GM12865 (cell line): ENCODE measurements at places on chromosomes 13 and 19.

- no peak for DNase-seq
Observed at GRCh38 chr19:45322311-45322710, 364 bp downstream of the CKM start.

DNA sequence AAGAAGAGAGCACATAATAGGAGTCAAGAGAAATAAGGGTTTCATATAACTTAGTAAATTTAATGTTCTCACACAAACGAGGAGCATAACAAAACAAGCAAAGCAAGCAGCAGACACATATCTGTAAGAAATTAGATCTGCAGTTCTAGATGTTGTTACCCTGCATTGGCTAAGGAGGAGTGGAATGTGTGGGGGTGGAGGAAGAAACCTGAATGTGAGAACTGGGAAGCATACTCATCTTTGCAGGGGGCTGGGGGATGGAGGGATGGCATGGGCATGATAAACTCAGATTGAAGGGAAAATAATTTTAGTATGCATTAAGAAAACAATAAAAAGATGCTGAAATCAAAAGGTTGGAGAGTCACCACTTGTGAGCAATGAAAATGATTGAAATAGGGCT, 255.0 kb downstream of the LIG4 start:
- no peak for DNase-seq

GRCh38 chr13:102277286-102277685, 124.6 kb downstream of the FGF14 start:
- DNase-seq, result no peak

DNA sequence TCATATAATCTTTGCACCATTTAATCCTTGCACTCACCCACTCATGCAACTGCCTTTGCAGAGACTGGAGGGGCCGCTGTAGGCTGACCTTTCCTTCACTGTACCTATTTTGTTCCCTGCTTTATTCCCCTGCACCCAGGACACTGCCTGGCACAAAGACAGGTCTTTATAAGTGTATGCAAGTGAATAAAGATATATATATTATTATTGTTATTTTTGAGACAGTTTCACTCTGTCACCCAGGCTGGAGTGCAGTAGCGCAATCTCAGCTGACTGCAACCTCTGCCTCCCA, 3.8 kb downstream of the ALOX5AP start:
- no peak for DNase-seq

GRCh38 chr13:39119422-39119821, 81.2 kb downstream of the NHLRC3 start:
- no peak for DNase-seq

DNA sequence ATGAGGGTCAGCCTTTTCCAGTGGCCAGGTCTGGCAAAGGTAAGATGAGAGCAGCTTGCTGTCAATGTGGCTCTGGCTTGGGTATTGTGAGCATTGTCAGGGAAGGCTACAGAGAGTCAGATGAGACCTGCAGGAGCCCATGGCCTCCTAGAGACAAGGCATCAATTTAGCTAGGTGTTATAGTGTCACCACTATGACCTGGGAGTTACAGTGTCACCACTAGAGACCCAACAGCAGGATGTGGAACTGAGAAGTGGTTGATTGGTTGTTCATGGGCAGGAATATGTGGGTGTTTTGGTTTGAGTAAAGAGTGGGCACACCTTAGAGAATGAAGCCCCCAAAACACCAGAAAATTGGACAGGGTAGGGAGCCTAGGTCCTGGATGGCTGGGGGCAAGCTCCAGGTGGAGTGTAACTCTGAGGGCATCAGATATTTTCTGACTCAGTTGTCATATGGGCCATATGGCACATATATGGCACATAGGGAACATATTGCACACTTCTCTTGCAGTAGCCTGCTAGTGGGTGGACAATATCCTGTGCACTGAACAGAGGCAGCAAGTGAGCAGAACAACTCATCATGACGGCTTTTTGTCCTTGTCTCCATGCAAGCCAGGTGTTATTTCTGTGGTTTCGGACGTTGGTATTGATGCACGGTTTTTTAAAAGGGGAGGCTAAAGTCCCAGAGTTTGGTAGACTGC, 46.3 kb upstream of the CEACAM21 start:
- DNase-seq, result peak; percentile 34

- no peak for DNase-seq
Observed at GRCh38 chr13:23701636-23702035, 131.4 kb downstream of the TNFRSF19 start.

- no peak for DNase-seq
Observed at GRCh38 chr19:18799389-18799970, 8.4 kb upstream of the COMP start.

GRCh38 chr13:40114305-40114896, 458.9 kb downstream of the COG6 start:
- no peak for DNase-seq

DNA sequence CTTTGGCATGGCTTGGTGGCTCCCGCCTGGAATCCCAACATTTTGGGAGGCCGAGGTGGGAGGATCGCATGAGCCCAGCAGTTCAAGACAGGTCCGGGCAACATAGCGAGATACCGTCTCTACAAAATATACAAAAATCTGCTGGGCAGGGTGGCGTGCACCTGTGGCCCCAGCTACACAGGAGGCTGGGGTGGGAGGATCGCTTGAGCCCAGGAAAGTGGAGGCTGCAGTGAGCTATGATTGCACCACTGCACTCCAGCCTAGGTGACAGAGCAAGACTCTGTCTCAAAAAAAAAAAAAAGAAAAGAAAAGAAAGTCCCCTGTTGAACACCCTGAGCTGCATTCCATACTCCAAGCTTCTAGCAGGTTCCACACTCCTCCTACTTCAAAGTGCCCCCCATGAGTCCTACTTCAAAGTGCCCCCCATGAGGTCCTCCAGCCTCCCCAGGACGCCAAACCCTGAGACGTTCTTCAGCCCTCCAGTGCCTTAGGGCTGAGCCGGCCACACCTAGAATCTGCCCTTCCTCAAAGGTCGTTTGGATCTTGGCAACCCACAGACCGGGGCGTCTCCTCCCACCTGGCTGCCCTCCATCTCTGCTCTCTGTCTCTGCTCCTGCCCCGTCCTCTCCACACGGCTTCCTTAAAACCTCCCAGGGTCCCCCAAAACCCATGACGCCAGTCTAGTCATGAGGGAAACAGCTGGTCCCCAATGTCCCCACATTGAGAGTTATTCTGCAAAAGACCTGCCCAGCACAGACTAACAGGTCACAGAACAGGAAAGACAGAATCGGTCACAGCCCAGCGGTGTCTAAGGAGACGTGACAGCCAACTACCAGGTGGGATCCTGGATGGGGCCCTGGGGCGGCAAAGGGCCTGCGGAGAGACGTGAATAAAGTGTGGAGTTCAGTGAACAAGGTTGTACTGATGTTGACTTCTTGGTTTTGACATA, 4.8 kb downstream of the TJP3 start:
- no peak for DNase-seq

DNA sequence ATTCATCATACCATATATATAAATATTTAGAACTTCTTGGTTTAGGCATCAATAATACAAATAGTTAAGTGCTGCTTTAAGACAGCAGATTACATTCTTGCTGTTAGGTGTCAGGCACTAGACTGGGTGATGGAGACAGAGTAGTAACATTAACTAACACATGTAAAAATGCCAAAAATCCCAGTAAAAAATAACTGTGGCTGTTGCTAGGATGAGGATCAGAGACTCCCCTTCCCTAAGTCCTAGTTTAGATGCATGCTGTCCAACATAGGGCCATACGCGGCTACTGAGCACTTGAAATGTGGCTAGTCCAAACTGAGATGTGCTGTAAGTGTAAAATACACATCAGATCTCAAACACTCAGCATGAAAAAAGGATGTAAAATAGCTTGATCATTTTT, 94.7 kb downstream of the CDADC1 start:
- DNase-seq, result no peak

GRCh38 chr13:101346942-101347728, 69.2 kb downstream of the NALCN start:
- no peak for DNase-seq

DNA sequence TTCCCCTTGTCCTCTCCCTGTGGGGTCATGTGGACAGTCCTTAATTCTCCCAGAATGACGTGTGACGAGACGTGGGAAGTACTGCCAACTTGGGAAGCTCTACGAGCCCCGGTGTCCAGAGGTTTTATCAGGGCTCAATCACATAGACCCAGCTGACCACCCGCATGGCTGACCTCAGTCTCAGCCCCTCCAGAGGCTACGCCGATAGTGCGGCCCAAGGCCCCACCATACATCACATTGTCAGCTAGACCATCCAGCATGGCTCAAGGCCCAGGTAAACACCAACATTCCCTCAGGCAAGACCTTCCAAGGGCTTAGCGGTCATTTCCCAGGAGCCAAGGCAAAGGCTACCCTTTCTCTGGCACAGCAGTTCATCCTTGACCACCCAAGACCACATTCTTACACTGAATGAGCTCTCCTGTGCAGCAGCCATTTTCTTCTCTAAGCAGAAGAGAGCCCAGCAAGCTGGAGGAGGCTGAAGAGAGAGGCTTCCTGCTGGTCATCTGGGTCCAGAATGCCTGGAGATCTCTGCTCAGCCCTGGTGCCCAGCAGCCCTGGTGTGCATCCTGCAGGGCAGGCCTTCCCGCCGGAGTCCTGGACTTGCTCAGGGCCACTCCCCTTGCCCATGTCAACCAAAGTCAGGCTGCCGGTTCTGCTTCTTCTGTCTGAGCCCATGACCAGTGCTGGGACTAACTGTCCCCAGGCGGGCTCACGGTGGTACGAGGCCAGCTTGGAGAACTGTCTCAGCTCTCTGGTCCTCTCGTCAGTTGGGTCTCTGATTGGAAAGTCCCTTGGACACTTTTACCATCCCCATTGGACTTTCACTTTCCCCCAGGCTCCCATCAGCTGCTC, 7.9 kb upstream of the F10 start:
- DNase-seq, result no peak

DNA sequence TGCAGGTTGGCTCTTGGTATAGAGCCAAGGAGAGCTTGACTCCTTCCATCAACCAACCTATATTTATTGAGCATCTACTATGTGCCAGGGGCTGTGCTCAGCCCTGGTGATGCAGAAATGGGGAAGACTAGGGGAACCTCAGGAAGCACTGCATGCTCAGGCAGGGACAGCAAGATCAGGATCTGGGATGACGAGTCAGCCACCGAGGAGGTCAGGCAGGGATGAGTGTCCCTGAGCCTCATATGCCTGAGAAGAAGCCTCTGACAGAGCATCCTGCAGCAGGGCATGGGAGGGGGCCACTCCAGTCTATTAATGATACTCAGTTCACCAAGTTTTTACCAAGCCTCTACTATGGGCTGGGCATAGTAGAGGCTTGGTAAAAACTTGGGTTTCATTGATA, 158.1 kb downstream of the KATNAL1 start:
- DNase-seq, result no peak

GRCh38 chr13:46871557-46871956, 25.3 kb downstream of the HTR2A start:
- no peak for DNase-seq

- no peak for DNase-seq
Observed at GRCh38 chr13:24381541-24382265, 72.3 kb downstream of the C1QTNF9 start.

GRCh38 chr13:70457474-70457873, 349.2 kb upstream of the KLHL1 start:
- DNase-seq, result no peak

GRCh38 chr19:10037367-10037766, 24.1 kb downstream of the RDH8 start:
- DNase-seq, result no peak

DNA sequence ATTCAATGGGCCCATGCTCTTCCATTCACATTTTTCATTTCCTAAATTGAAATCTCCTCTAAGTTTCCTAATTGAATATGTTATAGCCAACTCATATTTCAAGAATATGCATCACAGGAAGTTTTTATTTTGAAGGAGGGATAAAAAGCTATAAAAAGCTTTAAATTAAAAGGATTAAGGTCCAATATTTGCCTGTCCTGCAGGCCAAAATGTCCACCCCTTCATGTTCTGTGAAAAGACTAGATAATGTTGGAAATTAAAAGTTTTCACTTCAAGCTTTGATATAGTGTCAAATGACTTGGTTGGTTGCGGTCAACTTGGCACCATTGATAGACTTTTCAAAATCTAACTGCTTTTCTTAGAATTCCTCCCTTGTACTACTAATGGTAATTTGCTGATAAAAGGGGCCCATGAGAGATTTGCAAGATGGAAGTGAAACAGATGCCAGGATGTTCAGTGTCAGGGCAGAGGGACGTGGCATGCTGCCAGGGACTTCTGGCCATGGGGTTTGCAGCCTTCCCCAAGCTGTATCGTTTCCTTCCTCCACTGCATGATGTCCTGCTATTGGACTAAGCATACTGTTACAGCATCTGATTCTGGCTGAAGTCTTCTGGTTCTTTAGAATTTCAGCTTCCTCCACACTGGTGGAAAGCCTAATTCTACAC, 547.3 kb upstream of the MIR17HG start:
- DNase-seq, result peak; percentile 6

DNA sequence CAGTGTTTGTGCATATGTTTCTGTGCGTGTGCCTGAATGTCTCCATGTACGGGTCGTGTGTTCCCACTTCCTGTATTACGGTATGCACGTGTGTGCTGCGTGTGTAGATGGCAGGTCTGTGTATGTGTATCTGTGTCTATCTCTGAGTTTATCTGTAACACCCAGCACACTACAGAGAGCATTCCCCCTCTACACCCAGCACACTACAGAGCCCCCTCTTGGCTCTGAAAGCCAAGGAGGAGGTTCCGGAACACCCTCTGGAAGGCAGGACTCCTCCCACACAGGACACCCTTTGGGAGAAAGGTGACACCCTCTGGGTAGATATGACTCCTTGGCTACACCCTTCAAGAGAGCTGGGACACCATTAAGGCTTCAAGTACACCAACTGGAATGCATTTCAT, 2.1 kb upstream of the ERFL start:
- no peak for DNase-seq

GRCh38 chr19:46378268-46378667, 31.4 kb downstream of the PPP5C start:
- DNase-seq, result no peak

GRCh38 chr19:3550947-3551791, 6.2 kb downstream of the MFSD12 start:
- no peak for DNase-seq

GRCh38 chr19:32373585-32374295, 28.3 kb downstream of the ZNF507 start:
- no peak for DNase-seq

GRCh38 chr13:46045424-46045823, 7.1 kb downstream of the ZC3H13 start:
- DNase-seq, result no peak

DNA sequence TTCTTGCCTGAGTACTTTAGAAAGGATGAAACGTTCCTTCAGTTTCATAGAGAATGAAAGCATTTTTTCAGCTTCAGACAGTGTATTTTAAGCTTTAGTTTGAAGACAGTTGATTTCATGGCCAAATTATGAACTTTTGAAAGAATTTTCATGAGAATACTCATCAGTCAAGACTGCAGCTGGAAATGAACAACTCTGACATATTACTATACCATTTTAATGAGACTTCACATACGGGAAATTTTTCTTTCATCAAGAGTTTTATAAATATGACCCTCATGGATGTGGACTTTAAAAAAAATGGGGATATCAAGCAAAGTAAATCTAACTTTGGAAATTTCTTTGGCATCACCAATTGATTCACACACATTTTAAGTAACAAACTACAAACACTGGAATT, 6.4 kb downstream of the LATS2 start:
- no peak for DNase-seq

GRCh38 chr13:75770592-75771011, 134.5 kb downstream of the LMO7 start:
- no peak for DNase-seq

- no peak for DNase-seq
Observed at GRCh38 chr13:41631296-41631965, 174.1 kb downstream of the RGCC start.

GRCh38 chr13:91406619-91407018, 8.2 kb downstream of the GPC5 start:
- DNase-seq, result peak; percentile 71
